Activated CD4-positive, alpha-beta T cell treated with anti-CD3 and anti-CD28 coated beads, Interleukin-2, amount 50 U/mL, for 16 hours (primary cell): ENCODE measurements at places on chromosomes 7 and 10.
A peak's percentile ranks its signal among the peaks of the same experiment; 100 is the strongest.

DNA sequence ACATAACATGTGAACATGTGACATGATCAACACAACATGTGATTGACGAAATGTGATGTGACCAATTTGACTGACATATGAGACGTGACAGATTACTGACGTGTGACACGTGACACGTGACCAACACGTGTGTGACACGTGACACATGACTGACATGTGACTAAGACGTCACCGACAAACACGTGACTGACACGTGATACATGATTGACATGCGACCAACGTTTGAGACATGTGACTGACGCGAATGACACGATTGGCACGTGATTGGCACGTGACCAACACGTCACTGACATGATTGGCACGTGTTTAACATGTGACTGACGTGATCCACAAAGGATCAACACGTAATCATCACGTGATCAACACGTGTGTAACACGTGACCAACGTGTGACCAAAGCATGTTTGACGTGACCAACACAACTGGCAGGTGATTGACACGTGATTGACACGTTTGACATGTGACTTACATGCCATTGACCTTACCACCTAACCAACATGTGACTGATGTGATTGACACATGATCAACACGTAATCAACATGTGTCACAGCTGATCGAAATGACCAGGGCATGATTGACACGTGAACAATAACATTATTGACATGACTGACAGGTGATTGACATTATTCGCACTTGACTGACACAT lies 23.7 kb downstream of the CRPPA start:
- DNase-seq: no peak

- no peak for DNase-seq
Observed at GRCh38 chr7:64998865-64999164, 7.7 kb downstream of the ERV3-1 start.

GRCh38 chr10:9811601-9812000 lies 1206.1 kb upstream of the CELF2 start:
- DNase-seq: no peak

DNA sequence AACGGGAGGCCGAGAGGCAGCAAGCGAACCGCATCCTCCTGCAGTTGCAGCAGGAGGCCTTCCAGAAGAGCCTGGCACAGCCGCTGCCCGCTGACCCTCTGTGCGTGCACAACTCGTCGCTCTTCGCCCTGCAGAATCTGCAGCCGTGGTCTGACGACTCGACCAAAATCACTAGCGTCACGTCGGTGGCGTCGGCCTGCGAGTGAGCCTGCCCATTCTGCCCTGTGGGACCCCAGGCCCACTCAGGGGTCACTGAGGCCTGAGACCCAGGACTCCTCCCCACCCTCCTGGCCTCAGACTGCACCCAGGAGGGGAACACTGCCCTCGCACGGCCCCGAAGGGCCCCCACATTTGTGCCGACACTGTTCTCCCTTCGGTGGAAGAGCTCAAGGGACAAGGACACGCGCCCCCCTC lies 5.6 kb downstream of the TLX1 start:
- no peak for DNase-seq

DNA sequence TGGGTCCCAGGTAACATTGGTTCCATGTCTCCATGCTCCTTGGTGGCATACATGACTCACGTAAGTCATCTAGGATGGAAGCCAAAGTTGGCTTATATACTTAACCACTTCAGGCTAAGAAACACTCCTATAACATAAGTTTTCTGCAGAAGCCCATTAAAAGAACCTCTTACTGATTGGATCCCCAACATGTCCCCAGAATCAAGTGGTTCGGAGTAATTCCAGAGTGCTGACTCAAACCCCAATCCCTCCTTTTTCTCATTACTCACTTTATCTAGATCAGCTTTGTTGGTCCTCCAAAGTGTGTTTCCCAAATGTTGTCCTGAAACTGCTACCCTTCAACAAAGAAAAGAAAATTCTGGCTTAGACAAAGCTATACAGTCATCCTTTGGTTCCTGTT lies 10.1 kb upstream of the ATOH7 start:
- DNase-seq: no peak

DNA sequence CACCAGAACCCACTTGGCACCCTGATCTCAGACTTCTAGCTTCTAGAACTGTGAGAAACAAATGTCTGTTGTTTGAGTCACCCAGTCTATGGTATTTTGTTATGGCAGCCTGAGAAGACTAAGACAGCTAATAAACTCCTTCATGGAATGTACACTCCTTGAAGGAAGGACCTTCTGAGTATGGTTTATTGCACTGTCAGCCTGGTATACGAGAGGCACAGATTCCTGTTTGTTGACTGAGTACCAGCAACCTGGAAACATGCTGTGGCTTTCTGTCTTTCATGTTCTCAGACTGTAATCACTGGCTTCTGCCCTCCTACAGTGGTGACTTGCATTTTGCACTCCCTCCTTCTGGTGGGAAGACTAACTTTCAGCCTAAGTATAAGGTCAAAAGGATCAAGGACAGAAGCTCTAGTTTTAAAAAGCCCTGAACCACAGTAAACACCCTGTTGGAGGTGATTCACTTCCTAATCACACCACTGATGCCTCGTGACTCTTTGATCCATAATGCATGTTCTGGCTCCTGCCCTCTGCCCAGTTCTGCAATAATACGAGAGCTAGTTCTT lies 319.0 kb upstream of the NPSR1 start:
- DNase-seq: no peak

DNA sequence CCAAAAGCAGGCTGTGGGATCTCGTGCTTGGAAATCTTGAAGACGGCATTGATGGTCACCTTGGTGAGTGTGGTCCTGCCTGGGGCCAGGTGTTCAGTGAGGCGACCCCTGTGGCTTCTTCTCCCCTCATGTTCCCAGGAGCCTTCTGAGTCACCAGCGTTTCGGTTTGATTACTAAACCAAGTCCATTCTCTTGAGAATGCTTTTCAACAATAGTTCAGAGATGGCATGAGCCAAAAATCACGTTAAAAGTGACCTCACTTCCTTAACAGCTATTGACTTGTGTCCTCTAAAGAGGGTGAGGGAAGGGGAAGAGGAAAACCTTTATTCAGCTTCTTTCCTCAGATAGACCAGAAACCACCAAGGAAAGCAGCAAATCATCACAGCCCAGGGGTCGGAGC lies 315.2 kb downstream of the GATA3 start:
- DNase-seq: peak; percentile 79

GRCh38 chr10:91214911-91215310 lies 5.6 kb upstream of the PCGF5 start:
- DNase-seq: no peak

GRCh38 chr10:80472234-80473095 lies 18.4 kb downstream of the TSPAN14 start:
- peak; percentile 87 for DNase-seq

- no peak for DNase-seq
Observed at GRCh38 chr10:112826018-112826697, 123.9 kb upstream of the TCF7L2 start.

DNA sequence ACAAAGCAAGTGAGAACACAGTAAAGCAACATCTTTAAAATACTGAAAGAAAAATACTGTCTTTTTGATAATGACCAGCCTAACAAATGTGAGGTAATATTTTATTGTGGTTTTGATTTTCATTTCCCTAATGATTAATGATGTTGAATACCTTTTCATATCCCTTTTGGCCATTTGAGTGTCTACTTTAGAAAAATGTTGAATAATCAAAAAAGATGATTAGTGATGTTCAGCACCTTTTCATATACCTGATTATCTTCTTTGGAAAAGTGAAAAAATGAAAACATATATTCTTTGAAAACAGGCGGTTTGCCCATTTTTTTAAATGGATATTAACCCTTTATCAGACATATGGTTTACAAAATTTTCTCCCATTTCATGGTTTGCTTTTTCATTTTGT lies 32.2 kb upstream of the EPHB6 start:
- no peak for DNase-seq

GRCh38 chr7:92731335-92732063 lies 104.9 kb downstream of the CDK6 start:
- DNase-seq: peak; percentile 58

GRCh38 chr10:28879246-28879645 lies 201.9 kb downstream of the BAMBI start:
- DNase-seq: no peak

GRCh38 chr7:55657654-55658053 lies 85.4 kb upstream of the VOPP1 start:
- DNase-seq: no peak

GRCh38 chr7:107876916-107877315 lies 14.1 kb upstream of the DLD start:
- DNase-seq: no peak

GRCh38 chr10:79608505-79609375 lies 2.0 kb upstream of the SFTPA1 start:
- DNase-seq: peak; percentile 70

DNA sequence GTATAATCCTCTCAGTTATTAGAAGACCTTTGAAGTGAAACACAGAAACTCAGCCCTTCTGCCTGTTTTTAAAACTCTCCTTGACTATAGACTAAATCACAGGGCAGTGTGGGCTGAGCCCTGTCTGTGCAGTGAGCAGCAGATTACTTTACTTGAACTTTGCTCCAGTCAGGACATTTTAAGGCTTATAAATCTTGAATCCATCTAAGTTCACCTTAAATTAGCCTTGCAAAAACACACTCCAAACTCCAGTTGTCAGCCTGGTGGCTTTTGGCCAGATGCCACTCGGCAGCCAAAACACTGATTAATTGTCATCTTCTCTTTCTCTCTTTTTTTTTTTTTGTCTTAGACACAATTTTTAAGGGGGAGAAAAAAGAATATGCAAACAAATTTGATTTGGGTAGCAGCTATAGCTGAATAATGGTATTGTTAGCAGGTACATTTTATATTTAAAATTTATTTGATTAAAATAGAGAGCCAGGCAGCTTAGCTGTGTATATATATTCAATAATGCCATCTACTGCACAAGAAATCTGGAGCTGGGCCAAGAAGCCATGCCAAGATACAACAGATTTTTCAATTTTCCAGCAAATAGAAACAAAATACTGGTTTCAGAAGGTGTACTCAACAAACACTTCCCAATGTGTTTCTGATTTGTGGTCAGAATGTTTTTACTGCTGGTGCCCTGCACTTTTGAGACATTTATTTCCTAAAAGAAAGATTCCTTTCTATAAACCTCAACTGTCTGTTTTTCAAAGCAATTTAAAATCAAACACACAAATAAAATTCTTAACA lies 247.7 kb downstream of the TFEC start:
- no peak for DNase-seq

- DNase-seq: no peak
Observed at GRCh38 chr10:31362023-31362641, 43.1 kb downstream of the ZEB1 start.

DNA sequence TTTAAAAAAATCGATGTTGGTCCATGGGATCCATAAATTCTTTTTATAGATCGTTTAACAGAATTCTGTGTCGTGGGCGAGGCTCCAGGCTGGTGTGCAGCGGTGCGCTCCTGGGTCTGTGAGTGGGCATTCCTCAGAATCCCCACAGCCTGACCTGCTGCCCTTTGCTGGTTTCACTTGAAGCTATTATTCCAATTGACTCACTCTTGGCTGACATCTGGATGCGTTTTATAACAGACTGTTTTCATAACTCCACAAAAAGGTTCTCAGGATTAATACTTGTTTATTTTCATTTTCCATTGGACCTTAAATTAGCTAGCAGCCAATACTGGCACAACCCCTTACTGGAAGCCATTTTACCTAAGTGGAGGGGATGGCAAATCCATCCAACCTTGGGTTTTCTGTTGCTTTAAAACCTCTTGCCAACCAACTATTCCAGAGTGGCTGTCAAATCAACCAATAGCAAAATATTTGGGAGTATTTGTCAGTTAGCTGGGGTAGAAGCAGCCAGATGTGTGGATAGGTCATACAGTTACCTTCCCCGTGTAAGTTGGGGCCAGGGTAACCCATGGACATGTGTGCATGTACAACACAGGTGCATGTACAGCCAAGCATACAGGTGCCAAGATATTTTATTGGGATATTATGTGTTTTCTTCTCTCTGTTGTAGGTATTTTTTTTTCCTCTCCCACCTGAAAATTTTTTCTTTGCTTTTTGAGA lies 160.7 kb upstream of the ZNF32 start:
- no peak for DNase-seq

- DNase-seq: no peak
Observed at GRCh38 chr7:111588065-111588433, 25.8 kb upstream of the IMMP2L start.

GRCh38 chr7:3245077-3245476 lies 56.0 kb upstream of the SDK1 start:
- no peak for DNase-seq

- DNase-seq: no peak
Observed at GRCh38 chr10:93481637-93482144, 443 bp downstream of the MYOF start.

DNA sequence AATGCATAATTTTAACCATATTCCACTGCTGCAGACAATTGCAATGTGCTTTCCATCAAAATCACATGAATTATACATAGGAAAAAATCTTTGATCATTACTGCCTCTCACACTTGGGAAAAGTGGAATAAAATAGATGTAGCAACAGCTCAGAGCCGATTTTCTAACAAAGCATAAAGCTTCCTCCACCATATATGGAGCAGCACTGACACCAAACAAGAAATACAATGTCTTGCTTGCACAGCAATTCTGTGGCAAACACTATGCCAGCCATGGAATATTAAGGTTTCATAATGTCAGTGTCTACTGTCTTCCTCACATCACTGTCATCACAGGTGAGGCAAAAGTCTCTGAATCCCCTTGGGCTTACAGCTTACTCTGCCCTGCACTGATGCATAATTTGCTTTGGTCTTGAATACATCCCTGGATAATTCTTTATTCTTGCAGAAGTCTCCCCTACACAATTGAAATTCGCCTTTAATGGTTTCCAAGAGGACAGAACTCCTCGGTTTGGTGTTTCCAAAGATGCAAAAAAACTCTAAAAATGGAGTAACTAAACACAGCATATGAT lies 198.5 kb downstream of the CACNA2D1 start:
- no peak for DNase-seq

DNA sequence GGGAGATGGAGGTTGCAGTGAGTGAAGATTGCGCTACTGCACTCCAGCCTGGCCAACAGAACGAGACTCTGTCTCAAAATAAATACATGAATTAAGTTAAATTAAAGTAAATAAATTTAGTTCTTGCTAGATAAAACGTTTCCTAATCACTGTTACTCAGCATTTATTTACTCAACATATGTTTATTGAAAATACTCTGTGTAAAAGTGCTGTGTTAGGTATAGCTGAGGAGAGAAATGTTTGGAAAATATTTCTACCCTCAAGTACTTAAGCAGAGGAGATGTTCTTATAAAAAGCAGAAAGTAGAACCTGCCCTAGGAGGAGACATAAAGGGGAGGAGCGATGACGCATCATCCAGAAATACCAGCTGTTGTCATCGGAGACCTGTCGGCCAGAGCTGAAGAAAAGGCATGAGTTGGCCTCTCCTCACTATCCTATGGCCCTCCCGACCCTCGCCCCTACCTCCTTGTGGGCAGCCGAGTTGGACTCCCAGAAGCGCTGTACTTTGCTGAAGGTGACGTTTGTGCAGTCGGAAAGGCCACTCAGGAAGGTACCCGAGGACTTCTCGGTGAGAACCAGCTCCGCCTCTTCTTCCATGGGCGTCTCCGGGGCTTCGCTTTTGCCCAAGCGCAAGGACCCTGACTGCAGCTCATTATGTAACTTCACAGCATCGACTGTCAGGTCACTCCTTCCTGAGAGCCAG lies 1.1 kb downstream of the RRP12 start:
- peak; percentile 33 for DNase-seq

GRCh38 chr10:103793429-103793828 lies 61.9 kb downstream of the SH3PXD2A start:
- no peak for DNase-seq
